ENCODE measurements at places on chromosomes 1 and 21.
A peak's percentile ranks its signal among the peaks of the same experiment; 100 is the strongest.

DNA sequence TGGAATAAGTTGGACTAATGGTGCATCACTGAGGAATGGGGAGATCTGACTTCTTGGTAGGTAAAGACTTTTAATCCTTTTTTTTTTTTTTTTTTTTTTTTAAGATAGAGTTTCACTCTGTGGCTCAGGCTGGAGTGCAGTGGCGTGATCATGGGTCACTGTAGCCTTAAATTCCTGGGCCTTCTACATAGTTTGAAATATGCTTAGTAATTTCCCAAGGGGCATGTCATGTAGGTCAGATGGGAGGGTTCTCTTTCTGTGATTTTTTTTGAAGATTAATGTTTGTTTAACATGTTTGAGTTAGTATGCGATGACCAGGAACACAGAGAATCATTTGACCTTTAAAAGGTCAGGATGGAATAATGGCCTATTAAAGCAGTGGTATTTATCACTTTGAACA, 129.1 kb downstream of the S1PR1 start:
- H3K36me3 ChIP-seq: no peaks in the 10 kb centered on the region
- no peak for DNase-seq
- no peak overlapping the region for H3K4me3 ChIP-seq
- H3K27ac ChIP-seq: no peak overlapping the region
- H3K4me1 ChIP-seq: no peaks in the 10 kb centered on the region

DNA sequence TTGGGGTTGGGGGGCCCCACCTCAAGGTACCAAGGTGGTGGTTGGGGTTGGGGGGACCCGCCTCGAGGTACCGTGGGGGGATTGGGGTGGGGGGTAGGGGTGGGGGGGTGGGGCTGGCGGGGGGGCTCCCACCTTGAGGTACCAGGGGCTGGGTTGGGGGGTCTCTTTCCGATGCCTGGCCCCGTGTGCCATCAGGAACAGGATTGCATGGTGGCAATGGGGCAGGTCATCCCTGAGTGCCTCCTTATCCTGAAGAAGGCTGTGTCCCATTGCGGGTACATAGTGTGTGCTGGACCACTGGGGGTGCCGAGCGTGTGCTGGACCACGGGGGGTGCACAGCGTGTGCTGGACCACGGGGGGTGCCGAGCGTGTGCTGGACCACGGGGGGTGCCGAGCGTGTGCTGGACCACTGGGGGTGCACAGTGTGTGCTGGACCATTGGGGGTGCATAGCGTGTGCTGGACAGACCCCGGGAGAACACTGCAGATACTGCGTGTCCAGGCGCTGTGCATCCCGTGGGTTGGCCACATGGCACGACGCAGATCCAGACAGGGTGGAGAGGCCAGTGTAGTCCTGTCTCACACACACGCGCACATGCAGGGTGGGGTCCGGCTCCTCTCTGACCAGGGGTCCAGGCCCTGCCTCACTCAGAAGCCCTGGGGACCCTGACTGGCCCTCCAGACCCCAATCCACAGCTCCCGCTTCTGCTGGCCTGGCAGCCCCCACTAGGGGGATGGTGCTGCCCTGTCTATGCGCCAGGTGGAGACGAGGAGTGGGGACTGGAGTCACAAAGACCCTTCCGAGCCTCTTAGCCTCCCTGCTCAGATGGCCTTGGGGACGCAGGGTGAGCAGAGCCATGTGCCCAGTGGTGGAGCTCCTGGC, 4.2 kb downstream of the SCNN1D start:
- no peak for DNase-seq
- H3K4me3 ChIP-seq: no peak overlapping the region
- H3K27ac ChIP-seq: no peak overlapping the region
- H3K27me3 ChIP-seq: no peaks in the 10 kb centered on the region

- no peak overlapping the region for H3K27ac ChIP-seq
- no peak for DNase-seq
- H3K27me3 ChIP-seq: no peaks in the 10 kb centered on the region
- H3K4me3 ChIP-seq: no peak overlapping the region
- H3K4me1 ChIP-seq: peaks cover 23% of the 10 kb centered on the region
- peaks cover 5% of the 10 kb centered on the region for H3K36me3 ChIP-seq
Observed at GRCh38 chr21:46326110-46326703, 2.3 kb downstream of the PCNT start.

GRCh38 chr1:214966346-214966745, 116.2 kb upstream of the KCNK2 start:
- DNase-seq: no peak
- no peaks in the 10 kb centered on the region for H3K36me3 ChIP-seq
- no peak overlapping the region for H3K27ac ChIP-seq
- no peaks in the 10 kb centered on the region for H3K4me1 ChIP-seq
- H3K27me3 ChIP-seq: no peaks in the 10 kb centered on the region

GRCh38 chr1:210332719-210333398, 4.2 kb downstream of the HHAT start:
- no peak for DNase-seq
- H3K4me3 ChIP-seq: no peak overlapping the region
- H3K4me1 ChIP-seq: peaks cover 29% of the 10 kb centered on the region
- H3K27me3 ChIP-seq: no peaks in the 10 kb centered on the region
- H3K36me3 ChIP-seq: no peaks in the 10 kb centered on the region

DNA sequence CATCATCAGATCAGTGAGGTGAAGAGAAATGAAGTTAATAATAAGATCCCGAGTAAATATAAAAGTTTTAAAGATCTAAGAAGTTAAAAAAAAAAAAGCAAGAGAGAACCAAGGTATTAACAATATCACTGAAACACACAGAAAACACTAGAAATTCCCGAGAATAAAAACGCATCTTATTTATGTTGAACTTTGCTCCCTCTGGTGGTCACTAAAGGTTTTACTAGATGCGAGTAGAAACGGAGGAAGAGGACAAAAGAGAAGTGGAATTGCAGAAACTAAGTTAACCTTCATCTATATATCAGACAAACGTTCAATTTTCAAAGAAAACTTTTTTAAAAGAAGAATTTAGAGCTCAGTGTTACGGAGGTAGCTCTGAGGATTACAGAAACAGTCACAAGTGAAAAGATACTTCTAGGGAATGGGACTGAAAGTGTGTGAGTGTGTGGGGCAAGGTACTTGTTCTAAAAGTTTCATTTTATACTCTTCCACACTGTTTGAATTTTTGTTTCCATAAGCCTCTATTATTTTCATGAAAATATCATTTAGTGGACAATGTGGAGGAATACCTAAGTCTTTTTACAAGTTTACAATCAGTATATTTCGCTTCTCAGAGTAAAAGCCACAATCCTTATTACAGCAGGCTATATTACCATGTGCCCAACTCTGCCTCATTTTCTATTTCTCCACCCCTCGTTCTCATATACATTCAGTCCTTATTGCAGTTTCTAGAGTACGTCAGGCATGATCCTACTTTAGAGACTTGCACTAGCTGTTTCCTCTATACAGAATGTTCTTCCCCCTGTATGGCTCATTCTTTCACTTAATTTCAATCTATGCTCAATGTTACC, 19.7 kb downstream of the ACBD6 start:
- no peaks in the 10 kb centered on the region for H3K27me3 ChIP-seq
- DNase-seq: peak; percentile 25
- no peak overlapping the region for H3K27ac ChIP-seq
- H3K4me3 ChIP-seq: no peak overlapping the region
- H3K4me1 ChIP-seq: peaks cover 2% of the 10 kb centered on the region

DNA sequence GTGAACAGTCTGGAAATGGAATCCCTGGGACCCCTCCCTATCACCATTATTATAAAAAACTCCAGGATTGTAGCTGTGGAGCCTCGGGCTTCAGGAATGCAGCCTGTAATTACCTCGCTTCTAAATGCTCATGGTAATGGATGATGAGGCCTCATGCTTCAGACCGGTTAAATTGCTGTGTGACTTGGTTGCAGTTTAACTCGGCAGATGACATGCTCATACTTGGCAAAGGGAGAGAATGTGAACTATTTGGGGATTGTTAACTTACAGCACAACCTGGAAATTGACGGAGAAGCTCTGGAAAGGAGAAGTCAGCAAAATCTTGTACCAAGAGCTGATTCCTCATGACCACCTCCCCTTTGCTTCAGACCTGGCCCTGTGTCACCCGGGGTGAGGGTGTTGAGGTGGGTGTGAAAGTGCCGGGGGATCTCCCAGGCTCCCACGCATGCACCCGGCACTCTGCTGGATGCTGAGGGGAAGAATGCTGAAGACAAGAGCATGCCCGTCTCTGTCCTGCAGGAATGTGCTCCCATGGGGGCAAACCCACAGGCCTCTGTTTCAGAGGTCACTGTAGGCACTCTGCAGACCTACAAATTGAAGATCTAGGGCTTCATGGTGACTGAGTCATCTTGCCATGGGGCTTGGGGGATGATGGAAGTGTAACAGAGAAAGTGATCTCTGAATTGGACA, 364.8 kb downstream of the RPS6KC1 start:
- H3K36me3 ChIP-seq: no peaks in the 10 kb centered on the region
- no peak overlapping the region for H3K27ac ChIP-seq
- H3K4me1 ChIP-seq: no peaks in the 10 kb centered on the region
- no peak for DNase-seq

GRCh38 chr1:231882790-231883189, 256.2 kb downstream of the DISC1 start:
- DNase-seq: no peak
- H3K4me3 ChIP-seq: no peak overlapping the region
- no peaks in the 10 kb centered on the region for H3K36me3 ChIP-seq
- H3K27me3 ChIP-seq: no peaks in the 10 kb centered on the region
- no peaks in the 10 kb centered on the region for H3K4me1 ChIP-seq

GRCh38 chr1:237938553-237938952, 47.8 kb upstream of the ZP4 start:
- no peaks in the 10 kb centered on the region for H3K36me3 ChIP-seq
- no peak for DNase-seq
- H3K27me3 ChIP-seq: no peaks in the 10 kb centered on the region
- no peak overlapping the region for H3K4me3 ChIP-seq

DNA sequence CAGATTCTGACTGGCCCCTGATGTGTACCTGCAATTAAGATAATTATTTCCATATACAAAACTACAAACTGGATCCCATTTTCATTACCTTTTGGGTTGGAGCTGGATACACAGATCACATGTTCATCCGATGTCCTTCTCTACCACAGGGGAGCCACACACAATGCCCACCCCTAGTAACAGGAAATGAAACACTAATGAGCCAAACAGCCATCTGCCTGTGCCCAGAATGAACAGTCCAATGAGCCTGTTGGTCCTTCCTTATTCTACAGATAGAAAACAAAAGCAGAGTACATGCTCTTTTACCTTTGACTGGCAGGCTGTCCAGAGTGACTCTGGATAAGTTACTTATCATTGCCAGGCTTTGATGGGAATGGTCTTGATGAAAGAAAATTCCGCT, 68.6 kb downstream of the SIPA1L2 start:
- H3K4me1 ChIP-seq: no peaks in the 10 kb centered on the region
- no peak for DNase-seq

- no peak for DNase-seq
- no peaks in the 10 kb centered on the region for H3K27me3 ChIP-seq
- no peak overlapping the region for H3K4me3 ChIP-seq
- H3K36me3 ChIP-seq: no peaks in the 10 kb centered on the region
- peaks cover 5% of the 10 kb centered on the region for H3K4me1 ChIP-seq
Observed at GRCh38 chr1:55257958-55258357, 42.8 kb upstream of the USP24 start.

- peak overlapping the region; percentile 99 for H3K27ac ChIP-seq
- peaks cover 25% of the 10 kb centered on the region for H3K4me1 ChIP-seq
Observed at GRCh38 chr1:45685308-45686014, 872 bp downstream of the GPBP1L1 start.

- H3K27ac ChIP-seq: no peak overlapping the region
- no peak overlapping the region for H3K4me3 ChIP-seq
- no peaks in the 10 kb centered on the region for H3K36me3 ChIP-seq
- H3K4me1 ChIP-seq: no peaks in the 10 kb centered on the region
Observed at GRCh38 chr1:193538680-193539079, 352.3 kb upstream of the B3GALT2 start.

DNA sequence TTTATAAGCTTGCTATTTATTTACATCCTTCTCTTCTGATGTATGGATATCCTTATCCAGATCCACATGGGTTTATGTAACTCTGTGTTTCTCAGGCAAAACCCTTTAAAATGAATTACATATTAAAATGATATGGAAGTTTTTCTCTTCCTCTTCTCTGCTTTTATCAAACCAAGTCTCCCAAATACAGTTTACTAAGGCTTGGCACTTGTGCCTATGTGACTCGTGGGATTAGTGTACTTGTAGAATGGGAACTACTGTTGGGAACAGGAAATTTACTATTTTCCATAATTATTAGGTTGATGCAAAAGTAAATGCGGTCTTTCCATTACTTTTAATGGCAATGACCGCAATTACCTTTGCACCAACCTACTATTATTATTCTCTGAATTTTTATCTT, 14.8 kb downstream of the SIM2 start:
- H3K27me3 ChIP-seq: peaks cover 40% of the 10 kb centered on the region
- H3K4me3 ChIP-seq: no peak overlapping the region
- no peaks in the 10 kb centered on the region for H3K36me3 ChIP-seq
- no peak overlapping the region for H3K27ac ChIP-seq
- peaks cover 3% of the 10 kb centered on the region for H3K4me1 ChIP-seq

- peak; percentile 7 for DNase-seq
- no peak overlapping the region for H3K27ac ChIP-seq
- peak overlapping the region; percentile 42 for H3K4me3 ChIP-seq
- no peaks in the 10 kb centered on the region for H3K27me3 ChIP-seq
- no peaks in the 10 kb centered on the region for H3K36me3 ChIP-seq
Observed at GRCh38 chr1:212665241-212666115, 34.2 kb downstream of the BATF3 start.

GRCh38 chr1:76955652-76956051, 88.4 kb downstream of the ST6GALNAC5 start:
- H3K4me3 ChIP-seq: no peak overlapping the region
- no peaks in the 10 kb centered on the region for H3K36me3 ChIP-seq
- no peaks in the 10 kb centered on the region for H3K27me3 ChIP-seq
- H3K4me1 ChIP-seq: peaks cover 1% of the 10 kb centered on the region

DNA sequence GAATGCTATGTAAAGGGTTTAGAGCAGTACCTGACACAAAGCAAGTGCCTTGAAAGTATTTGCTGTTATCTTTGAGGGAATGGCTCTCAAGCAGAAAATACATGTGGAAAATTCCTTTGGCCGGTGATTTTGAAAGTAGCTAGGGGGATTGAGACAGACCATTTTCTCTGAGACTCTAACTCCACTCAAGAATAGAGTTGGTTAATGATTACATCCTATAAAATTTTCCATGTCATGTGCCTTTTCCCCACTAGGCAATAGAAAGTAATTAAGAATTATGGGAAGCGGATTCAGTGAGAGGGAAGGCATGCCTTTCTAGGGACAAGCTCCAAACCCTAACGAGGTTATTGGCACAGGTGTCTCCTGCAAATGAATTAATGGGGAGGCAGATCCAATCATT, 276.0 kb downstream of the GPATCH2 start:
- DNase-seq: no peak
- no peak overlapping the region for H3K27ac ChIP-seq
- H3K4me1 ChIP-seq: no peaks in the 10 kb centered on the region

DNA sequence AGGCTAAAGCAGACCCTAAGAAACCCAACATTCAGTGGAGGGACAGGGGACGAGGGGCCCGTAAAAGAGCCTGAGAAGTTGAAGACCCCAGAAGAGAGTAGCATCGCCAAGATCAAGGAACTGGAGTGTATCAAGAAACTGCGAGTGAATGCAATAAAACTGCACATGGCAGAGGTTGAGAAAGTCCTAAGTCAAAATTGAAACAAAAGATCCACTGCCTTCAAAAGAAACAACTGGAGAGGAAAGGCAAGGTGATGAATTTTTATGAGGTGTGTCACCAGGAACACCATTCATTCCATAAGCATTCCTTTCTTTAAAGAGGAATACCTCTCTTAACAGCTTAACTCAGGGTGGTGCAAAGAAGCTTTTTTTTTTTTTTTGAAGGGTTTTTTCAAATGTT, 38.3 kb upstream of the ADORA3 start:
- H3K36me3 ChIP-seq: no peaks in the 10 kb centered on the region
- no peaks in the 10 kb centered on the region for H3K27me3 ChIP-seq
- H3K4me1 ChIP-seq: peaks cover 22% of the 10 kb centered on the region
- peak overlapping the region; percentile 8 for H3K27ac ChIP-seq
- DNase-seq: no peak
- peak overlapping the region; percentile 32 for H3K4me3 ChIP-seq
